Ammon's horn (tissue), 1 donor: ENCODE measurements at places on chromosomes 5 and 9.

DNA sequence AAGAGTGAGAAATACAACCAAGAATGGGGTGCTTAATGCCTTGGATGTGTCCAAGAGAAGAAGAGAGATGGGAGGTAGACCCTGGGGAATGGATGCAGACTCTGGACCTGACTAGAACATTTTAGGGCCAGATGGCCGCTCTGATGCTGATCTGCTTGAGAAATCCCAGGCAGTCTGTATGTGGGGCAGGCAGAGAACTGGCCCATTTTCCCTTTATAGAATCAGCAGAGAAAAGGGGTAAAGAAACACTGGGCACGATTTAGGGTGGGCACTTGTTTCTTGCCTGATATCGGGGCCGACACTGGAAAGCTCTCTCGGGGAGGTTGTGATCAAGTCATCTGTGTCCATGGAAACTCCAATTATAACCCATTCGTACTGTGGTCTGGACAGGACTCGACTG is 118.5 kb upstream of the FSTL4 start:
- DNase-seq, result no peak

GRCh38 chr5:39231705-39232525 is 12.6 kb upstream of the FYB1 start:
- DNase-seq, result peak; percentile 45

- no peak for DNase-seq
Observed at GRCh38 chr9:15227491-15227890, 79.5 kb downstream of the TTC39B start.

DNA sequence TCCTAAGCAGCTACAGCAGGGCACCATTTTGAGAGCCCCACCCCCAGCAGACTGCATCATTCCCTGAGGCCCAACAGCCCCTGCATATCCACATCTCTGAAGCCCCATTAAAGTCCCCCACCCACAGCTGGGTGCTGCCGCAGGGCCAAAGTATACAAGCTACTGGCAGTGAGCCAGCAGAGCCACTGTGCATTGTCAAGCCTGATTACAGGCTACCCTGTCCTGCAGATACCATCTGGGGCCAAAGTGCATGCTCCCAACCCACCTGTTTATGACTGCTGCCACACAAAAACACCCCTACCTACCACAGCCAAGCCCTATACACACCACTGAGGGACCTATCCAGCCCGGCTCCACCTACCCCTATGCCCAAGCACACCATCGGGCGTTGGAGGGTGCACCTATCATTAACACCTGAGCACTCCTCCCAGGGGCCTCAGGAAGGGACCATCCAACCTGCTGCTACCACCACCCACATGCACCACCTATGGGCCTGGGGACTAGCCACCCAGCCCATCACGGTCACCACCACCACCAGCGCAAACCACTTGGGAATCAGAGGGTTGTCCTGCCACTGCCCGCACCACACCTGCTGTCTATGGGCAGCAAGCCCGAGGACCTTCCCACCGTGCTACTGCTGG is 105.0 kb downstream of the PLPP1 start:
- DNase-seq, result no peak

- peak; percentile 59 for DNase-seq
Observed at GRCh38 chr5:81838307-81838906, 87.5 kb upstream of the SSBP2 start.

DNA sequence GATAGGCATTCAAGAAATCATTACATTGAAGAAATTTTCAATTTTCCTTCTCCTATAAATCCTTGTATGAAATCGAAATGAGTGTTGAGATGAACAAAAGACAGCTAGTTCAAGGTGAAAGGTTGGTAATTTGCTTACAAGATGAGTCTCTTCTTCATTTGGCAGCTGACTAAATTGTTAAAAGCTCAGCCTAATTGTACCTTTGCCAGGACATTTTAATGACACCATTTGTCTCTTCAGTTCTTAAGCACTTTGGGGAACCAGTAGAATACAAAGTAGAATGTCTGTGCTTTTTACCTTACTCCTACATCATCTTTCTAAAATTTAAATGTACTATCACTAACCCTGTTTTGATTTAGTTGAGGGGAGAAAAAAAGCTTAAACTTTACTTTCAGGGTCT is 59.4 kb downstream of the GRAMD2B start:
- no peak for DNase-seq

- DNase-seq, result no peak
Observed at GRCh38 chr5:69374911-69375446, 5.4 kb downstream of the RAD17 start.

DNA sequence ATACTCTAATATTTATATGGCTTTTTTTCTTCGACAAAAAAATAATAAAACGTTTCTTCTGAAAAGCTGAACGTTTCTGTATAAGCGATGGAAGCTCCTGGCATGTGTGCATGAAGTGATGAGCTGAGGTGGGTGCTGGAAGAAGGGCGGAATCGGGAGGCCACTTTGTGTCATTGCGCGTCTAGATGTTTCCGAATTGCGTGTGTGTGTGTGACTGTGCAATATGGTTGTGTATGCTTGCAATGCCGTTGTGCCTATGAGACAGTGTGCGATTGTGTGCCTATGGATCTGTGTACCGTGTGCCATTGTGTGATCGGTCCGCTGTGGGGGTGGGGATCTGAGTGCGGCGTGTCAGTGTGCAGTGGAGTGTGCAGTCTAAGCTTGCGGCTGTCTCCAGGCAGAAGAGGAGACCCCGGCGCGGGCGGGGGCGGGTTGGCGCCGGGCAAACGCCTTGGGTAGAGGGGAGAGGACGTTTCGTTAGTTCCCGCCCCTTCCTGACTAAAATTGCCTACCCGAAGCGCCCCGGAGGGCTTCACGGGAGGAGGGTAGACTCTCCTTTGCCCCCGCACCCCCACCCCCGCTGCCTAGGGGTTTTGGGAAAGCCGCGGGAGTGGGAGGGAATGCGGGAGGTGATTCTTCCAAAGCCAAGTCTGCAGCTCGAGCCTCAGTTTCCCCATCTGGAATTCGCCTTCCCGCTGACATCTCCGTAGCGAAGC is 24.2 kb downstream of the PCDHGC5 start:
- DNase-seq, result peak; percentile 56

- peak; percentile 18 for DNase-seq
Observed at GRCh38 chr9:14692470-14693250, 572 bp downstream of the ZDHHC21 start.

- no peak for DNase-seq
Observed at GRCh38 chr5:106121972-106122605, 1548.6 kb downstream of the EFNA5 start.

DNA sequence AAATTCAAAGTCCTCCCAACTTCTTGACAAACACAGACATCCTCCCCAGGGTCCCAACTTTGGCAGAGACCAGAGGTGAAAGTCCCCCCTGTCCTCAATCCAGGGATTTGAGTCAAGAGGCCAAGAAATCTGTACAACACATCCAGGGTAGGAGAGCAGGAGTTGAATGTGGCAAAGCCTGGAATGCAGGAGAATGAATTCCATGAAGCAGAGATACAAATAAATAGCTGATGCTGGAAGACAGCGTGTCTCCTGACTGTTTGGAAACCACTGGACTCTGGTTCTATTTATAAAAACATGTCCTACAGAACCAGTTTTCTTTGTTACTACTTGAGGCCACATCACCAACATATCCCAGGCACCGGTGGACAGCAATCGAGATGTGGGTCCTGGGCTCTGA is 43.7 kb upstream of the SLIT3 start:
- no peak for DNase-seq

DNA sequence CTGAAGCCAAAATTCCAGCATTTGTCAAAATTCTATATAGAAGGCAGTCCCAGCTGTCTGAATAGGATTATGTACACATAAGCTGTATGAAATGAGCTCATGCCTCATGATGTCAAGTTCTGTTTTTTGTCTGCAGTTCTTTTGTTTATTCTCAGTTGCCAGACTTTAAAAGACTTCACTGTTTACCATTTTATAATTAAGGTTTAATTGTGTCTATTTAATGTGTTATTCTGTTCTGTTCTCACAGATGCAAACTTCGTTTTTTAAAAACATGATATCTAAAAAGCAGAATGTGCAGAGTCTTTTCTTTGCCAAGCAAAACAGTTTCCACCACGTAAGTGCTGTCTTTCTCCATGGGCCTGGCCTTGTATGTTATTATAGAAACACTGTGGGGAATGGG is 31.1 kb downstream of the ERAP1 start:
- DNase-seq, result no peak

DNA sequence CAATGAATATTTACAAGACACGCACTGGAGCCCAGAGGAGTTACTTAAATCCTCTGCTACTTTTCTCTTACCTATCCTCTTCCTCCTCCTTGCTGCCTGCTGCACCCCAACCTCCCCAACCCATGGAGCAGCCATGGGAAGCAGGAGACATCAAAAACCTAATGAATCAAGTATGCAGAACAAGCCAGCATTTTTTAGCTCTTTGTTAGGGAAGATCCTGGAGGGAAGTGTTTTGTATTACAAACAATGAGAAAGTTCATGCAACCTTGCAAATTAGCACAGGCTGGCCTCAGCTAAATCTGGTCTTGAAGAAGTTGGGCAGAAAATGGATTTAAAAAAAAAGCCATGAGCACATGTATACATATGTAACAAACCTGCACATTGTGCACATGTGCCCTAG is 498.8 kb downstream of the KIF4B start:
- DNase-seq, result no peak

- no peak for DNase-seq
Observed at GRCh38 chr5:57211039-57211438, 37.2 kb downstream of the GPBP1 start.

DNA sequence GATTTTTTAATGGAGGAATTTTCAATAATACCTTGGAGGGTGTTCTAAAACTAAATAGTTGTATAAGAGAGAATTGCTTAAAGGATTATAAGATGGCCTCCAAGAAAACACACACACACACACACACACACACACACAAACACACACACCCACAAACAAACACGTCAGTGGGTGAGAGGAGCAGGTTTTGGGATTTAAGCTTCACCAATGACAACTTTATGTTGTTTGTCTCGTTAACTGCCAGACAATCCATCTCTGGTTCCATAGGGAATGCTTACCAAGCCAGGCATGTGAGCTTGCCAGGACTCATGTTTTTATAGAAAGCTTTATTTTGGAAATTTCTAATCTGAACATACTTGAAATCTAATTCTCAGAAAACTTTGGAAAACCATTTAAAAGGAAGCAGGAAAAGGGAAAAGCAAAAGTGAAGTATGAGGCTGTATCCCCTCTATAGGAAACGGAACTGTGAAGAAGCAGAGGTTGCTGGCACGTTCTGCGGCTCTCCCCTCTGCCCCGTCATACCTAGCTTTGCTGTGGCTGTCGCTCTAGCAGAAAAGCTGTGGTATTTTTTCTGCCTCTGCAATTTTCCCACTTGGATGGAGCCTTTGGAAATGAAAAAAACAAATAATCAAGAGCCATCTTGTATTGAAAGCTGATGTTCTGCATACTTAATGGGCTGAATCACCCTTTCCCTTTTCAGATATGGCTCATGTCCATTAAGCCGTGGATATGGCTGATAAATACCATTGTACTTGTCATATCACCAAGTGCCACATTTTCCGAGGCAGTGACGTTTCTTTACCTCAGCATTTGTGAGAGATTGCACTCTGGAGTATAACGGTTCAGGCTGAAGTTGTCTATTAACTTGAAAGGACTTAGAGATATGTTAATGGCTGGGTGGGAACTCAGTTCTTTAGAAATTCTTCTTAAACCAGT is 112.7 kb downstream of the NTRK2 start:
- DNase-seq, result no peak

DNA sequence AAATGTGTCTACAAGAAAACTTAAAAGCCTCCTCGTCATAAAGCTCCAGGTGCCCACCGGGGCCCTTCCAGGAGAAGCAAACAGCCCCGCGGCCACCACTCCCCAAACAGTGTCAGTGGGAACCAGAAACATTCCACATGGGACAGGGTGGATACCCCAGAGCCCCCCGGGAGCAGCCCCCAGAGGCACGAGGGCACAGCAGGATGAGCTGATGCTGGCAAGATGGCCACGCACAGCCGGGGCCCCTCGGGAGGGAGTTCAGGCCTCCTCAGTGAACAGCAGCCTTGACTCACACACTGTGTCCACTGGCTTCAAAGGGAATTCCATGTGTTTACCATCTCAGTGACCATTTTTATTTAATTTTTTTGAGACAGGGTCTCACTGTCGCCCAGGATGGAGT is 10.5 kb downstream of the EXD3 start:
- no peak for DNase-seq

- DNase-seq, result no peak
Observed at GRCh38 chr5:177154003-177154643, 20.6 kb downstream of the NSD1 start.
